ENCODE measurements at places on chromosomes 16 and 17.

DNA sequence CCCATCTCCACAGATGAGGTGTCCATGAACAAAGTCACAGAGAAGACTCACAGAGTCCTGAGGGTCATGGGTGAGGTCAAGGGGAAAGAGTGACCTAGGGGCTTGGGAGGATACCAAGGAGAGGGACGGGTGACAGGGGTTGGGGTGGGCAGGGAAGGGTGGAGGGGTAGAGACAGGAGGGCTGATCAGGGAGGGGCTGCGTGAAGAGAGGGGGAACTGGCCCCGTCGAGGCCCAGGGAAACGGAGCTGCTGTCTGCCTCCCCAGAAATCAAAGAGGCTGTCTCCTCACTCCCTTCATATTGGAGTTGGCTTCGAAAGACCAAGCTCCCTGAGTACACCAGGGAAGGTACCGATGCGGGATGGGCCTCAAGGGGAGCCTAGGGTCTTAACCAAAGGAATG lies 617 bp downstream of the TMEM95 start:
- DNase-seq = no peak

- DNase-seq = peak; percentile 40
Observed at GRCh38 chr17:59619298-59620063, at the start of gene CLTC. TSS of gene CLTC (plus strand) at chr17:59619895. CDS start at chr17:59620132, 237 bp downstream.

GRCh38 chr17:58032691-58033415 lies 25.8 kb upstream of the SRSF1 start:
- DNase-seq = no peak

DNA sequence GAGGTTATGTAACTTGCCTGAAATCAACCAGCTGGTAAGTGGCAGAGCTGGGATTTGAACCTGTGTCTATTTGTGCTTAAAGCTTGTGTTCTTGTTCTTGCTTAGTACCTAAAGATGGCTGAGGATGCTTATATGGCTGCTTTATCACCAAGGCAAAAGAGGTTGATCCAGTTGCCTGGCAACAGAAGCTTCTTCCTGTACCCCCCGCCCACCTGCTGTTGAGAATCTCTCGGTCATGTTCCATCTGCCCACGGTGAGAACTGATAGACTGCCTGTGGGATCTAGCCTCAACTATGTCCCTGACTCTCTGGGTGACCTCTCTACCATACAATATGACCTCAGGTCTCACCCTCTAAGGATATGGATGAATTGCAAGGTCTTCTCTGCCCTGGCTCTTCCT lies 60.7 kb downstream of the ABCC6 start:
- no peak for DNase-seq

DNA sequence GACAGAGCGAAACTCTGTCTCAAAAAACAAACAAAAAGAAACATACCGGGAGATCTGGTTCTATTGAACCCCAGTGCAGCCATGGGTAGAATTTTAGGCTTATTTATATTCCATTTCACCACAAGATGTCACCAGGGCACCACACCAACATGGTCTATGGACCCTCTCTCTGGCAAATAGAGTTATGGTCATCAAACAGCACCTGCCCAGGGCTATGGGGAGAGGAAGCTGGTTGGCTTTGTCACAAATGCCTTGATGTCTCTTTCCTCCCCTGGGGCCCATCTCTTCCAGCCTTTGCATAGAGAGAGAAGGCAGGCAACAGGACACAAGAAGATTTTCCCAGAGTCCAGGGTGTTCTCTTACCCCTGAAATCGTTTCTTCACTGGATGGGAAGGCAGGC lies 128.4 kb downstream of the WWOX start:
- no peak for DNase-seq

- no peak for DNase-seq
Observed at GRCh38 chr17:82094931-82095776, 2.9 kb downstream of the FASN start.

DNA sequence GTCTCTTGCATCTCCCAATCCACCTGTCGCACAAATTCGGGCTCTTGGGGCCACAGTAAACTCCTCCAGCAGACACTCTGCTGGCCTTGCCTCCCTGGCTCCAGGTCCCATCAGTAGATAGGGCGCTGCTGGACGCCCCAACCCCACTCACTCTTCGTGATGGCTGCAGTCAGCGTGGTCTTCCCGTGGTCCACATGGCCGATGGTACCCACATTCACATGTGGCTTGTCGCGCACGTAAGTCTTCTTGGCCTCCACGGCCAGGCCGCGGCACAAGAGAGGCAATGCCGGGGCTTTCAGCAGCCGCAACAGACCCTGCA lies 428 bp downstream of the TUFM start:
- DNase-seq = no peak

- no peak for DNase-seq
Observed at GRCh38 chr16:64910356-64910755, 211.5 kb downstream of the CDH11 start.

GRCh38 chr17:55829995-55830612 lies 79.3 kb downstream of the PCTP start:
- DNase-seq = no peak

DNA sequence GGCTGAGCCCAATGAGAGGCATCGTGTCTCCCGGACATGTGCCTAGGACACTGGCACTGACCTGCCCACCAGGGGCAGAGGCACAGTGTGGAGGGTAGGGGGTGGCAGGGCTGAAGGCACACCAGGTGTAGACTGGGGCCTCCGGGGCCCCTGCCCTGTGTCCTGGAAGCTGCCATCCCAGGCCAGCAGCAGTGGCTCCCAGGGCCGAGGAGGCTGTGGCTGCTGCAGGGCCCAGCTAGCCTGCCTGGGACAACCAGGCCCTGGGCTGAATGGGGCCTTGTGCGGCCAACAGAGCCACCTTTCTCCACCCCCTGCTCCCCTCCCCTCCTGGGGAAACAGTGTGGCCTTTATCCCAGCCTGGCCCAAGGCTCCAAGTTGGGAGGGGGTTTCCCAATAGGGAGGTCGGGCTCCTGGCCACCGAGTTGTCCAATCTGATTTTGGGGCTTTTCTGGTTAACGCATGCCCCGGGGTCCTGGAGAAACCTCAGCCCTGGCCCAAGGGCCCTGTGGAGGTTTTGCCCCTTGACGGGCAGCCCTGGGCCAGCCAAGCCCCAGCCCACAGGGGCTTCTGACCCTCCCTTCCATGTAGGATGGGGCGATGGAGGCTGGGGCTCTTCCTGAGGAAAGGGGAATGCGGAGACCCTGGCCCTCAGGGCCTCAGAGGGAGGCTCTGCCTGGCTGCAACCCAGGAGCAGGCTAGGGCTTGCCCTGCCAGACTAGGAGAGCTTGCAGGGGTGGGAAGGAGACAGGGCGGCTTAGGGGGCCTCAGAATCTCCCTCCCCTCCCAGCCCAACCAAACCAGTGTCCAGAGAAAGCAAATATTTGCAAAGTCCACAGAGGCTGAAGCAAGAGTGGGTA lies 4.2 kb downstream of the MTSS2 start:
- no peak for DNase-seq

DNA sequence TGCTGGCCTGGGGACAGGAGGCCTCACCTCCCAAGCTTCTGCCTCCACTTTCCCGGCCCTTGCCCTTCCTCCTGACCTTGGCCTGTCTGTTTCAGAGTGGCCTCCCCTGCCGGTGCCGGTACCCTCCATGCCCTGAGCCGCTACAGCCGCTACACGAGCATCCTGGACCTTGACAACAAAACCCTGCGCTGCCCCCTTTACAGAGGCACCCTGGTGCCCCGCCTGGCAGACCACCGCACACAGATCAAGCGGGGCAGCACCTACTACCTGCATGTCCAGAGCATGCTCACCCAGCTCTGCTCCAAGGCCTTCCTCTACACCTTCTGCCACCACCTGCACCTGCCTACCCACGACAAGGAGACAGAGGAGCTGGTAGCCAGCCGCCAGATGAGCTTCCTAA lies 7.4 kb downstream of the SMCR8 start:
- no peak for DNase-seq

DNA sequence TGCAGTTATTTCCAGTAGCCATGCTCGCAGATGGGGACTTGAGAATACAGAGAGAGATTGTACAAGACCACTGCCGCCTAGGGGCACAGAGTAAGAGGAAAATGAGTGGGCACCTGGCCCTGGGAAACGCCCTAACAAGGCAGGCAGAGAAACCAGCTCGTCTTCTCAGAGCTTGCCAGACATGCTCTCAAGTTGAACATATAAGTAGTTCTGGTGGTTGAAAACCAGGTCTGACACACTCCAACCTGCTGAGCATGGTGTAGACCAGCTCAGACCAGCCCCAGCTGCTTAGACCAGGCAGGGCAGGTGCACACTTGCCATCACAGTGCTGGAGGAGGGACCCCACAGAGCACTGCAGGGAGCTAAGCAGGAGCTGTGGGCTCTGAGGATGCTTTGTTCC lies 250.5 kb downstream of the CPPED1 start:
- DNase-seq = no peak

GRCh38 chr17:40453881-40454612 lies 10.8 kb downstream of the IGFBP4 start:
- DNase-seq = no peak

GRCh38 chr16:64656471-64656870 lies 465.4 kb downstream of the CDH11 start:
- no peak for DNase-seq

GRCh38 chr17:46869975-46870803 lies 18.8 kb downstream of the WNT9B start:
- DNase-seq = no peak

DNA sequence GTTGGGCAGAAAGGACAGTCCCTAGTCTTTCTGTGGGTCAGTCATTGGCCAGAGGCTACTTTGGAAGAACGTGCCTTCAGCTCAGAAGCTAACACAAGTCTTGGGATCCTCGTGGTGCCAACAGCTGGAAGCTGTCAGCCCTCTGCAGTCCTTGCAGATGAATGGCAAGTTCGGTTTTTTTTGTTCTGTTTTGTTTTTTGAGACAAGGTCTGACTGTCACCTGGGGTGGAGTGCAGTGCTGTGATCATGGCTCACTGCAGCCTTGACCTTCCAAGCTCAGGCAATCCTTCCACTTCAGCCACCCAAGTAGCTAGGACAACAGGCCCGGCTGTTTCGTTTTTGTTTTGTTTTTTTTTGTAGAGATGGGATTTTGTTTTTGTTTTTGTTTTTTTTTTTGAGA lies 149.4 kb downstream of the SPECC1 start:
- no peak for DNase-seq

- no peak for DNase-seq
Observed at GRCh38 chr17:4998027-4998731, 429 bp downstream of the KIF1C start.

DNA sequence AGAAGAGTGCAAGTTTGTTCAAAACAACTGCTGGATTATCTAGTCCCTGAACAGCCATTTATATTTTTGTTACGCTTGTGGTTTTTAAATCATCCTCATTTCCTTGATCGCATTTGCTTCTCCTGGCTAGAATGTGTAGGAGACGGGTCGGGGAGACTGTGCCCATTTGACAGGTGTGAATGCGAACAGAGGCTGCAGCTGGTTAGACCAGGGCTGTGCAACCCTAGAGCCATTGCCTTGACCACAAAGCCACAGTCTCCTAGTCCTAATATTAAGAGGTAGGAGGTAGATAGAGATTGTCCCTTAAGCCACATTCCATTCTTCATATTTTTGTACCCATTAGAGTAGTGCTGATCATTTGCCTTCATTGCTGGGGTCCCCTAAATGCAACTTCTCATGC lies 639.1 kb downstream of the WWOX start:
- DNase-seq = no peak

GRCh38 chr16:49800876-49801275 lies 55.0 kb downstream of the ZNF423 start:
- no peak for DNase-seq

- DNase-seq = no peak
Observed at GRCh38 chr17:81179220-81179619, 13.2 kb upstream of the AATK start.

GRCh38 chr17:57431415-57431814 lies 175.1 kb downstream of the MSI2 start:
- DNase-seq = no peak

DNA sequence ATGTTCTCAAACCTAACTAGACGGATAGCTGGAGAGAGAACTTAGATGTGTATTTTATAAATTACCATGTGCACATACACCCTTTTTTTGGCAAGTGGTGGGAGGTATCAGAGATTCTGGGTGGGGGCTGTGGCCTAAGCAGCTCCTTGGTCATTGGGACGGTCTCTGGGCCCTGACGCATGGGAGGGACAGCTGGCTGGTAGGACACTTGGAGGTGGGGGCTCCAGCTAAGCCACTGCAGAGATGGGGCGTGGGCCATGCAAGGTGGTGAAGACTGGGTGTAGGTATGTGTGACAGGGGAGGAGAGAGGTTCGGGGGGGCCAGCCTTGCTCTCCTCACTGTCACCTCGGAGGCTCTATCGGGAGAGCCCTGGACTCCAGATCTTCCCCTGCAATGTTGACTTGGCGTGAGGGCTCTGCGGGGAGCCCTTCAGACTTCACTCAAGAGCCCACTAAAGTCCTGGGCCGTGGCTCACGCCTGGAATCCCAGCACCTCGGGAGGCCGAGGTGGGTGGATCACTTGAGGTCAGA lies 17.1 kb downstream of the C1QTNF1 start:
- no peak for DNase-seq

DNA sequence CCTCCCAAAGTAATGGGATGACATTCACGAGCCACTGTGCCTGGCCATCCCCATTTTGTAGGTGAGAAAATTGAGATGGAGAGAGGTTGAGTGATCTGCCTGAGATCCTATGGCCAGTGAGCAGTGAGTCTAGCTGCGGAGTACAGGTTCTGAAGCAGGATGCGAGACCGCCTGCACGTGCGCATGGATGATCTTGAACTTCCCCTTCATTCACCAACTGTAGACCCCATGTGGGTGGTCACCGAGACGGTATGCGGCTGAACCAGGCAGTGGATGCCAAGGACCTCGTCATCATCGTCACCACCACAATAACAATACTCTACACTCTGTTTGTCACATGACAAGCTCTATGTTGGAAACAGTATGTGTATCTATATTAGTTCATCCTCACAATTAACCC lies 6.2 kb upstream of the SPNS3 start:
- DNase-seq = no peak

DNA sequence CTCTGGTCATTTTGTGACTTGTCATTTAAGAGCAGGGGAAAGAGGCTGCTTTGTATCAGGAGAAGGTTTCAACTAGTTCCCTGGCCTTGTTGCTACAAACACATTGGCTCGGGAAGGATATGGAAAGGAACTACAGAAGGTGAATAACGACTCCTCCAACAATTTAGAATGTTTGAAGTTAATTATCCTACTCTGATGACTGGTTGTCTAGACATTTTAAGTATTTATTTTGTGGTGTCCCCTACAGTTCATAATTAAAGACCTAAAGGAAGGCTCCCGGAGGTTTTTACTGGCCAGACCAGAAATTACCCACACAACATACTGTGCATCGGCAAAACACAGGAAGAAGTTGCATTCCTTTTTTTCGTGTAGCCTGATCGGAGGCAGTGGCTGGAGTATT lies 515.8 kb upstream of the SALL1 start:
- DNase-seq = no peak

GRCh38 chr17:27533874-27534815 lies 77.9 kb downstream of the KSR1 start:
- DNase-seq = no peak

GRCh38 chr16:49970797-49971431 lies 54.1 kb upstream of the CNEP1R1 start:
- DNase-seq = no peak

DNA sequence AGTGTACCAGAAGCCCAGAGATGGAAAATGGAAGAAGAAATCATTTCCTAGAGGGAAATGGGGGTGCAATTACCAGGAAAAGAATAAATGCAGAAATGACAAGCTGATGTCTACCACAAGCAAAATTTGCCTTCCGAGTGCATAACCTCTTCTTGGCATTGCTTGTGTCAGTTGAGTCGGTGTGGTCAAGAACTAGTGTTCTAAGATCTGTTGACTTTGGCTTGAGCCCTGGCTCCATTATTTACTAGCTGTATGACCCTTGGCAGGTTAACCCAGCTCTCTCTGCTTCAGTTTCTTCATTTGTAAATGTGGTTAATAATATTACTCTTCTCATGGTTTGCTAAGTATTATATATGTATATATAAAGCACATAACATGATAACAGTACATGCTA lies 273.0 kb upstream of the IRX5 start:
- DNase-seq = no peak
